Dorsolateral prefrontal cortex (tissue), 122 donors: ENCODE measurements at places on chromosomes 6 and 20. TPM values are rescaled to one million over a fixed set of nuclear protein-coding genes. Genes with fewer than 3 reads are reported as not detected.

GHRH gene
- total RNA-seq: not detected

WFDC6 gene
- total RNA-seq: not detected

GNAS-AS1 gene
- 1.1 TPM for total RNA-seq

PLA2G7 gene
- total RNA-seq: 7.6 TPM

DOK5 gene
- 13.5 TPM for total RNA-seq

IMPG1 gene
- 0.98 TPM for total RNA-seq

BCLAF1 gene
- total RNA-seq: 230 TPM

RHAG gene
- not detected for total RNA-seq

SLC17A3 gene
- not detected for total RNA-seq

HFE gene
- 1.5 TPM for total RNA-seq

RTEL1 gene
- 34.8 TPM for total RNA-seq

CLDN20 gene
- 0.79 TPM for total RNA-seq

HRH3 gene
- total RNA-seq: 15.4 TPM

ZSCAN23 gene
- total RNA-seq: 4.1 TPM

PHACTR3 gene
- total RNA-seq: 100 TPM
